ENCODE measurements at places on chromosomes 12 and 14.

DNA sequence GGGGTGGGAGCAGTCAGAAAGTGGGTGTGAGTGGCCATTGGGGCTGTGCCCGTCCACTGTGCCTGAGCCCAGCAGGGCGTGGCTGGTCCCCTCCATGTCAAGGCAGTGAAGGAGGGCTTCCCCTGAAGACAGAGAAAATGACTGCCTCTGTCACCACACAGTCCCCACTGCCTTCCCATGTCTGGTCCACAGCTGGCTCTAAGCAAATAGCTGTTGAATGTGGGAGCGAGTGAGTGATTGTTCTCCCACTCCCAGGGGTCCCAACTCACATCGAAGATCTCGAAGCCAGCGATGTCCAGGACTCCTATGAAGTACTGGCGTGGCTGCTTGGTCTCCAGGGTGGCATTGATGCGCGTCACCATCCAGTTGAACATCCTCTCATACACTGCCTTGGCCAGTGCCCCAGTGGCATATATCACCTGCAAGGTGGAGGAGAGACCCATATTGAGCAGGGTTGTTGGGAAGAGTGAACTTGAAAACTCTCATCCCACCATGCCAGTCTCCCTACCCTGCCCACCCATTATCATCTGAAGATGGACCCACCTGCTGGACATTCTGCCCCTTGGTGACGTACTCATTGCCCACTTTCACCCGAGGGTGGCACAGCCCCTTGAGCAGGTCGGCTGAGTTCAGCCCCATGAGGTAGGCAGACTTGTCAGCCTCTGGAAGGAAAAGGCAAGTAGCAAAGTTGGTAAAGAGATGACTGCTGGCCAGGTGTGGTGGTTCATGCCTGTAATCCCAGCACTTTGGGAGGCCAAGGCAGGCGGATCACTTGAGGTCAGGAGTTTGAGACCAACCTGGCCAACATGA is 6.6 kb downstream of the MYH7 start:
- DNase-seq, result no peak

GRCh38 chr14:60093080-60093479 is 1.4 kb downstream of the PCNX4 start:
- DNase-seq, result peak; percentile 34

GRCh38 chr14:37027188-37027824 is 145.1 kb downstream of the SLC25A21 start:
- peak; percentile 14 for DNase-seq

- DNase-seq, result peak; percentile 13
Measured at GRCh38 chr12:105705765-105706164, 375.3 kb downstream of the C12orf75 start.

DNA sequence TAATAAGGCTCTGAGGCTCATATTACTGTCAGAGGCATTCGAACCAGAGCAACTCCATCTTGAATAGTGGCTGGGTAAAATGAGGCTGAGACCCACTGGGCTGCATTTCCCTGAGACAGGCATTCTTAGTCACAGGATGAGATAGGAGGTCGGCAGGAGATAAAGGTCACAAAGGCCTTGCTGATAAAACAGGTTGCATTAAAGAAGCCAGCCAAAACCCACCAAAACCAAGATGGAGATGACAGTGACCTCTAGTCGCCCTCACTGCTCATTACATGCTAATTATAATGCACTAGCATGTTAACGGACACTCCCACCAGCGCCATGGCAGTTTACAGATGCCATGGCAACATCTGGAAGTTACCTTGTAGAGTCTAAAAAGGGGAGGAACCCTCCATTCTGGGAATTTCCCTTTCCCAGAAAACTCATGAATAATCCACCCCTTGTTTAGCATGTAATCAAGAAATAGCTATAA is 18.1 kb upstream of the PRICKLE1 start:
- no peak for DNase-seq

- no peak for DNase-seq
Measured at GRCh38 chr14:89091781-89092180, 267.3 kb downstream of the TTC8 start.

DNA sequence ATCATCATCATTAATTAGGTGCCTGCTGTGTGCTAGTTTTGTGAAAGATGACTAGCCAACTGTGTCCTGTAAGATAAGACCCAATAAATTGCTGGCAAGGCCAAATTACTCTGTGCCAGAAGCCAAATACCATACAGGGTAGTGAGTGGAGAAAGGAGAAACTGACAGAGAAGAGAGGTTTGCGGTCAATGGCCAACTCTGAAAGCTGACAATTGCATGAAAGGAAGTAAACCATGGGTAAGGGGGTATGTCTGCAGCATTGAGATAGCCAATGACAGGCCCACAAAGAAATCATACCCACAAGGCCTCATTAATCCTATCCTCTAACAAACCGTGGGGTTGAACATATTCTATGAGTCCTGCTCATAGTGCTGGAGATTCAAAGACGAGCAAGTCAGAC is 236.6 kb upstream of the CCDC196 start:
- no peak for DNase-seq

GRCh38 chr14:104388011-104388521 is 191.5 kb upstream of the C14orf180 start:
- no peak for DNase-seq

DNA sequence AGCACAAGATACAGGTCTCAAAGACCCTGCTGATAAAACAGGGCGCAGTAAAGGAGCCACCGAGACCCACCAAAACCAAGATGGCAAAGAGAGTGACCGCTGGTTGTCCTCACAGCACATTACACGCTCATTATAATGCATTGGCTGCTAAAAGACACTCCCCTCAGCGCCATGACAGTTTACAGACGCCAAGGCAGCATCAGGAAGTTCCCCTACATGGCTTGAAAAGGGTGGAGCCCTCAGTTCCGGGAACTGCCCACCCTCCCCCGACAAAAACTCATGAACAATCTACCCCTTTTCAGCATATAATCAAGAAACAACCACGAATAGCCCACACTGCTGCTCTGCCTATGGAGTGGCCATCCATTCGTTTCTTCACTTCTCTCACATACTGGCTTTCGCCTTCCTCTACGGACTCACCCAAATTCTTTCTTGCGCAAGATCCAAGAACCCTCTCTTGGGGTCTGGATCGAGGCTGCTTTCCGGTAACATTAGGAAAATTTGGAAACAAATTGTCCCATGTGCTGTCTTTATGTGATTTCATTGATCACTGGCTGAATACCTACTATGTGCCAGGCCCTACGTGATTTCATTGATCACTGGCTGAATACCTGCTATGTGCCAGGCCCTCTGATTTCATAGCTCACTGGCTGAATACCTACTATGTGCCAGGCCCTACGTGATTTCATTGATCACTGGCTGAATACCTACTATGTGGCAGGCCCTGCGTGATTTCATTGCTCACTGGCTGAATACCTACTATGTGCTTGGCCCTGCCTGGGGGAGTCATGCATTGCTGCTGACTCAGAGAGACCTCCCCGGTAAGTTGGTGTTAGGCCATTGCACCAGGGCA is 126.4 kb downstream of the PIWIL1 start:
- DNase-seq, result no peak

DNA sequence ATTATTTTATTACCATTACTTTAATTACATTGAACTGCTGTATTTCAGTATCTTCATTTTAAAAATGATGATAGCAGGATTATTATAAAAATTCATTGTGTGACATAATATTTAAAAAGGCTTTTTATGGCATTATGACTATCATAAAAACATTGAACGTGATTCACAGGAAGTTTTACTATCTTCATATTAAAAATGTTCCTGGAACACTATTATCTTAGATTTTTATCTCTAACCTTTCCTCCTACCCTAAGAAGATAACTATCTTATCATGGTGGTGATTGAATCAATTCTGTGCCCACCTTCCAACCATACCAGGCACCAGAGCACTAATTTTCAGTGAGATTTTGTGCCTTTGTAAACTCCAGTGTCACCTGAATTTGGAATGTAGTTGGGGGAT is 16.2 kb downstream of the LRRC9 start:
- no peak for DNase-seq

DNA sequence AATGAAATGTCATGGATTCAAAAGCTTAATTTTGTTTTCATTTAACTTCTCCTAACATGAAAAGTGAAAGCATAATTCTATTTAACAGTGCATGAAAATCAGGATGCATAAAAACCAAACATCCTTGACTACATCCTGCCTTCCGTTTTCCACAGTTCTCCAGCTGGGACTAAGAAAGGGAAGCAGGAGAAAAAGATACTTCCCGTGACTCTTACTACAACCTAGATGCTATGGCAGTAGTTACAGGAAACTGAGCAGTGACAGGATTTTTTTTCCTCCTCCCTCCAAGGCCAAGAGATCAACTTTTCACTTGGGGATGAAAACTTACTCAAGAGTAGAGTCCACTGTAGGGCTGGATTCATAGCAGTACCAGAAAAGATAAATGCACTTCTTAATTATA is 2.6 kb downstream of the EXOC5 start:
- no peak for DNase-seq

GRCh38 chr12:32659908-32660440 is 19.1 kb upstream of the DNM1L start:
- no peak for DNase-seq

DNA sequence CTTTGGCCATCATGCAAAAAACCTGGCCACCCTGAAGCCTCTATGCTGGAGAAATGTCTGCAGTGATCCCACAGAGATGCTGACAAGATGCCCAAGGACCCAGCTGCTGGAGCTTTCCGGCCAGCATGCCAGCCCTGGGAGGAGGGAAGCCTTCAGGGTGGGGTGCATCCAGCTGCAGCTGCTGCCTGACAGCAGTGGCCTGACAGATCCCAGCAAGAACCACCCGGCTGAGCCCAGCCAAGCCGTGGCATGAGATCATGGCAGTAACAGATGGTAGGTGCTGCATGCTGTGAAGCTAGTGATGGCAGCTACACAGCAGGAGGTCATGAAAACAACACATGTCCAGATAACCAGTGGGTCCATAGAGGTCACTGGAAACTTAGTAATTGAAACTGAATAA is 13.8 kb downstream of the CLBA1 start:
- no peak for DNase-seq

DNA sequence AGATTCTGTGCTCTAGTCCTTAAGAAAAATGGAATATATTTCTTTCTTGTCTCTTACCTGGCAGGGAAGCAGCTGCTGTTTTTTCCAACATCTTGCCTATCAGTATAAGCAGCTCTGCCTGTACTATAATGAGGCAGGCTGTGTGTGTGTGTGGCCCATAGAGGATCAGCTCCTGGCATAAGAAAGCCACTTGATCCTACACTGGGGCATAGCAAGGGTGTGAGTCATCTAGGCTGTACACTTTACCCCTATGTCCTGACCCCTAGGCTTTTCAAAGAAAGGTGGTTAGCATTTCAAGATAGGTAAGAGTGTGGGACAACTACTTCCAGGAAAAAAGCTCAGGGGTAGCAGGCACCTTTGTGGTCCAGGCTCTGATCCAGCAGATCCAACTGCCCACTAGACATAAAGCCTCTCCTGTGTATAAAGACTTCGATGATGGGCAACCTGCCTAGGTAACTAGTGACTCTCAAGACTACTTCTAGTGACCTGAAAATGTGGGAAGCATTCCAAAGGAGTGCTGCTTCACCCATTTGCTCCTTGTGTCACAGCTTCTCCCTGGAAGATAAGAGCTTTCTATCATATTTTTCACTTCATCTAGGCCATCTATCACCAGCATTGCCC is 4.9 kb upstream of the SENP1 start:
- no peak for DNase-seq

- no peak for DNase-seq
Measured at GRCh38 chr12:79763766-79764452, 73.1 kb upstream of the PAWR start.

DNA sequence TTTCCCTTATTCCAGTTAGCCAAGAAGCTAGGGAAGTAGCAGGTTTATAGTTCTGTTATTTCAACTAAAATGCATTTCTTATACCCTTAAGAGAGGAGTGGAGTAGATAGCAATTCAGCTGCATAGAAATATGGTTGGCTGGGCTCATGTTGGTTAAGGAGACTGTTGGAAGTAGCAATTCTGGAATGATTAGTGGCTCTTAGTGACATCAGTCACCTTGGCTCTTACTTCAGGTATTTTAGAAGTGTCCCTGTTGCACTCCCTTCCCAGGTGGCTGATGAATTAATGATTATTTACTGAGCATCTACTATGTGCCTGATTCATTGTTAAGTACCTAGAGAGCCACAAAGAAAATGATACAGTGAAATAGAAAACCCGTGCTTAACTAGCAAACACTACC is 128.1 kb downstream of the MGST1 start:
- no peak for DNase-seq

- no peak for DNase-seq
Measured at GRCh38 chr12:99224237-99224636, 423.3 kb upstream of the GARIN6 start.

Data from AML-193 (cell line).